ENCODE measurements at places on chromosomes 3 and 15.

GRCh38 chr3:38604246-38604645, 45.2 kb downstream of the SCN5A start:
- no peak for DNase-seq

GRCh38 chr3:61646851-61647525, 85.6 kb downstream of the PTPRG start:
- no peak for DNase-seq

GRCh38 chr3:78831446-78831972, 936.3 kb downstream of the ROBO1 start:
- DNase-seq, result no peak

DNA sequence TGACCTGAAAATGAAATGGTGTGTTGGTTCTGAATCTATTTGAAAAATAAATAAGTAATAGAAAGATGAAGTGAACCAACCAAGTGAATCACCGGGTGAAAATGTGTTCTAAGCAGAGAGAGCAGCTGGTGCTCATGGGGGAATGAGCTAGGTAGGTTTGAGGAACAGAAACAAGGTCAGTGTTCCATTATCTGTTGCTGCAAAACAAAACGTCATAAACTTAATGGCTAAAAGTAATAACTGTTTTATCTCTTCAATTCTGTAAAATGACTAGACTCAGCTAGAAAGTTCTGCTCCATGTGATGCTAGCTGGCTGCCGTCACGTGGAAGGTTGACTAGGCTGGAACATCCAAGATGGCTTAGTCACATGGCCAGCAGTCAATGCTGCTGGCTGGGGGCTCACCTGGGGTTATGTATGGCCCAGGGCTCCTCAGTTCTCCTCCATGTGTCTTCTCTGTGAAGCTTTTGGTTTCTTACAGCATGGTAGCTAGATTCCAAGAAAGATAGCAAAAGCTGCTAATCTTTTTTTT, 13.3 kb upstream of the SH3BP5 start:
- no peak for DNase-seq

GRCh38 chr3:8879347-8879944, 83.8 kb downstream of the RAD18 start:
- DNase-seq, result no peak

GRCh38 chr3:52217409-52217805, 8.0 kb downstream of the TLR9 start:
- DNase-seq, result no peak

GRCh38 chr15:99983171-99983885, 250.1 kb upstream of the LYSMD4 start:
- DNase-seq, result peak; percentile 33

GRCh38 chr3:171058873-171059603, 32.5 kb upstream of the SLC2A2 start:
- no peak for DNase-seq

- DNase-seq, result no peak
Measured at GRCh38 chr3:113438224-113438623, 3.1 kb downstream of the CFAP44 start.

- DNase-seq, result no peak
Measured at GRCh38 chr15:64532521-64533315, 72.3 kb downstream of the ZNF609 start.

DNA sequence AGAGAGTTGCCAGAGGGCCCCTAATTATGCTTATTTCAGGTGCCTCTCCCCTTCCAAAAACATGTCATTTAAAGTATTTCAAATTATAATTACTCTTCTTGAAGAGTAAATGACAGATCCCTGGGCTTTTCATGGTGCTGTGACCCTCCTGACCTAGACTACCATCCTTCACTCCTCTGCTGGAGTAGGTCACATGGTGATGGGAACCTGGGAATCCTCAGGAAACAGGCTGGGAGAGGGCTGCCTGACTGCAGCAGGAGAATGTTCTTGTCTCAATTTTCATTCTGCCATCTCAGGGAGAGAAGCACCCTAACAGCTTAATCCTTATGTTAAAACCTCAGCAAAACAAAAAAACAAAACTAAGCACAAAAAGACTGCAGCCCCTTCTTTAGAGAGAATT, 24.6 kb downstream of the PGBD4 start:
- DNase-seq, result no peak

- DNase-seq, result no peak
Measured at GRCh38 chr3:111194048-111194447, 122.4 kb downstream of the NECTIN3 start.

- no peak for DNase-seq
Measured at GRCh38 chr3:52109611-52110301, 44.5 kb downstream of the POC1A start.

DNA sequence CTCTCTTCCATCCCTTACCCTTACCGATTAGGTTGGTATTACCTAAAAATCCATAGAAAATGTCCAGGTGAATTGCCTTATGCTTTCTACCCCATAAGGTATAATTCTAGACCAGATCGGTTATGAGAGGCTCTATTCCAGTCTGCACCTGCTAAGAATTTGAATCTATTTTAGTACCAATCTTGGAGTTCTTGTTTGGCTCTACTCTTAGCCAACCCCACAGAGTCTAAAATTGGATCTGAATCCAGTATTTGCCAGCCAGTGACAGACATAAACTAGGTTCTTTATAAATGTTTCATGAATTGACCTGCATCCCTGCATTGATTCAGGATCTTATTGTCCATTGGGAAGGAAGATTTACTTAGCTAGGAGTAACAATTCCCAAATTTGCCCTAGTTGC, 6.5 kb downstream of the KLHL24 start:
- DNase-seq, result no peak

- no peak for DNase-seq
Measured at GRCh38 chr3:66394019-66394752, 106.6 kb downstream of the LRIG1 start.

GRCh38 chr3:74787011-74787410, 172.6 kb upstream of the CNTN3 start:
- peak; percentile 2 for DNase-seq

- DNase-seq, result no peak
Measured at GRCh38 chr3:197513953-197514785, 41.6 kb downstream of the BDH1 start.

DNA sequence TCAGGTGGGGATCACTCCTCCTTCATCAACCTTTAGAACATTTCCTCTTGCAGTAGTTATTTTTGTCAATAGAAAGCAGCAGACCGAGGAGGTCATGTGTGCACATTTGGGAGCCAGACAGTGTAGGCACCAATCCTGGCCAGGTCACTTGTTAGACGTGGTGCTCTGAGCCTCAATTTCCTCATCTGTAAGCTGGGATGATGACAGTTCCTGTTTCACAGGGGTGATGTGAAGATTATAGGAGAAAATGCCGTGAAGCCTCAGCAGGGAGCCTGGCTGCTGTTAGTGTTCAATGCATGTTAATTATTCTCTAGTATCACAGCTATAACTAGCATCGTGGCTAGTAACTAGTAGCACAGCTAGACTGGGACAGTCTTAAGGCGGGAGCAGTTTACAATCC, 64.7 kb downstream of the ATP2B2 start:
- DNase-seq, result no peak

GRCh38 chr3:146598535-146598934, 6.6 kb downstream of the PLSCR5 start:
- peak; percentile 57 for DNase-seq

GRCh38 chr3:66361356-66361755, 139.5 kb downstream of the LRIG1 start:
- DNase-seq, result peak; percentile 43

DNA sequence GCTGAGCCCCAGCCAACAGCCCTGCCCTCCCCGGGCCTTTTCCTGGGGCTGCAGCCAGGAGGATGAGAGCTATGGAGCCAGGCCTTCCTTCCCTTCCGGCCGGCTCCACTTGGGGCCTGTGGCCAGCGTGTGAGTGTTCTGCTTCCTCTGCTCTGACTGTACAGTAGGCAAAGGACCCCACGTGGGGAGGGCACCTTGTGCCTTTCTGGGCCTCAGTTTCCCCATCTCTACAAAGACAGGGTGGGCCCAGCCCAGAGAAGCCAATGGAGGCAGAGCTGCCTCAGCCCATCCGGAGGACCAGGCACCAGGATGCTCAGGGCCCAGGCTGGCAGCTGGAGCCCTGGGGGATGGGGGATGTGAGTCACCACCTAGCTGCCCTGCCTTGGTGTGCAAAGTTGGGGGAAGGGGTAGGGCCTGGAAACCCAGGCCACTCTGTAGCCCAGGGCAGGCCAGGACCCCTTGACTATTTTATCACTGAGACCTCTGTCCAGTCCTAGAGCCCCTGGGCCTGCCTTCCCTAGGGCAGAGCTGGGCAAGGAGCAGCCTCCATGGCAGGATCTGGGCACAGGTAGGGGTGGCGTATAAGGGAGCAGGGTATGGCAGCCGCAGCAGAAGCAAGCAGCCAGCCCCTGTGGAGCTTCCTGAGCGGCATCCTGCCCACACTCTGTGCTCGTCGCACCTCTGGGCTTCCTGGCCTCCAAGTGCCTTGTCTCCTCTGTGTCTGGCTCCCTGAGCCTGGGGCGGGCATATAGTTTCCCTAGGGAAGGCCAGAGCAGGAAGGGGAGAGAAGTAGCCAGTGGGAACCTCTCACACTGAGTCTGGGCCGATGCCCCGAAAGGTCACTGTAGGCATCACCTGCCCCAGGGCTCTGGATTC, 1.8 kb downstream of the PSTPIP1 start:
- DNase-seq, result no peak

- no peak for DNase-seq
Measured at GRCh38 chr3:119258915-119259314, 18.2 kb upstream of the B4GALT4 start.

- no peak for DNase-seq
Measured at GRCh38 chr3:64552160-64552559, 135.6 kb downstream of the ADAMTS9 start.

DNA sequence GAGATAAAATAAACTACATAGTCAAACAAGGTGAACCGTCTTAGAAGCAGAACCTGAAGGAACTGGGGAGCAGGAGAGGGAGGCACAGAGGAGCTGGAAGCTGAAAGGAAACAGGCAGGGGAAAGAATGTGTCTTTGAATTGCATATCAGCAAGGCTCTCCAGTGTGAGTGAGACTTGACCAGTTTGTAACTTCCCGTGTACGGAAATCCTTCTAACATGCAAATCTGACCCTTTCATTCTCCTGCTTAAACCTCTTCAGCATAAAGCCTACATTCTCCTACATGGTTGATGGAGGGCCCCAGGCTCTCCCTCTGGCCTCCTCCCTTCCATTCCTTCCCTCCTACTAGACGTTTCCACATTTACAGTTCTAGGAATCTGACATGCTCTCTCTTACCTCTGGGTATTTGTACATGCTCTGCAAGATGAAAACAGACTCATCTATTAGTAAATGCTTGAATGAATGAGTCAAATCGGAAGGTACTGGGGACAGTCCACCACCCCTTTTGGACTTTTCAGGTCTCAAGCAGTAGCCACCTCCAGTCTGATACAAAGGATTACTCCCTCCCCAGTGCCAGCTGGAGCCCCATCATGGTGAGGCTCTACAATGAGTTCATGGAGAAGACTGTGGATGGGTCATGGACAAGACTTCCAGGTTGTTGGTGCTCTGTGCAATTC, 6.1 kb upstream of the SLC25A38 start:
- DNase-seq, result no peak

DNA sequence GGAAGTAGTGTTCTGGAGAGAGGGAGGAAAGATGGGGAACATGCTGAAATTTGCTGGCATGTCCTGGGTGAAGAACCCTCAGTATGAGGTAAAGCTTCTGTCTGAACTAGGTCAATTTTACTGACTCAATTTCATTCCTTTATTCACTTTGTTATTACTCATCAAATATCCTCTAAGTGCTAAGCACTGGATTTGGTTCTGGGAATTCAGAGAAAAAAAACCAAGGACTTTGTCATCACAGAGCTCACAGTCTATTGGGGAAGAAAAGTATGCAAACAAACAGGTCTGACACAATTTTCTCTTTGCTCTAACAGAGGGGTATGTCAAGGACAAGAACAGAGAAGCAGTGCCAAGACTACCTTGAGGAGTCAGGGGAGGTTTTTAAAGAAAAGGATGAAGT, 68.0 kb downstream of the TFG start:
- DNase-seq, result peak; percentile 78

DNA sequence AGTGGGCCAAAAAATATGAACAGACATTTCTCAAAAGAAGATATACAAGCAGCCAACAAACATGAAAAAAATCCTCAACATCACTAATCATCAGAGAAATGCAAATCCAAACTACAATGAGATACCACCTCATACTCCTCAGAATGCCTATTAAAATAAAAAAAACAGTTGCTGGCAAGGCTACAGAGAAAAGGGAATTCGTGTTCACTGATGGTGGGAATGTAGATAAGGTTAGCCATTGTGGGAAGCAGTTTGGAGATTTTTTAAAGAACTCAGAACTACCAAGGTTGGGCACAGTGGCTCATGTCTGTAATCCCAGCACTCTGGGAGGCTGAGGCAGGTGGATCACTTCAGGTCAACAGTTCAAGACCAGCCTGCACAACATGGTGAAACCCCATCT, 27.8 kb upstream of the C15orf40 start:
- no peak for DNase-seq

- no peak for DNase-seq
Measured at GRCh38 chr3:133827136-133827535, 21.5 kb downstream of the SRPRB start.

DNA sequence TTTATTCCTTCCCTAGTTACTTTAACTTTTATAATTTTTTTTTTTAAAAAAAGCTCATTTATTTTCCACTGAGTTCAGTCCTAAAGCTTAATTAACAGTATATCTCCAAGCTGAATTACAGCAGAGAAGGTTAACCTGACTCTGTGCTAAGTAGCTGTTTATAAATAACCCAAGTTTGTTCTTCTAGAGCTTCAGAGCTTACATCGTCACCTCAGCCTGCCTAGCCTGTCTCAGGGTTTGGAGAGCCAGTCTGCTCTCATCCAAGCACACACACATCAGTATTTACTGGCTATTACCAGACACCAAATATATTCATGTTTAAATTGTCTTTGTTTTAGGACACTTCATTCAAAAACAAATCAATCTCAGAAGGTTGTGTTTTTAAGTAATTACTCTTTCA, 154.9 kb downstream of the CDIN1 start:
- DNase-seq, result no peak

- DNase-seq, result no peak
Measured at GRCh38 chr3:13580256-13581023, 31.5 kb downstream of the FBLN2 start.

GRCh38 chr3:177629276-177629675, 432.0 kb upstream of the TBL1XR1 start:
- DNase-seq, result no peak

DNA sequence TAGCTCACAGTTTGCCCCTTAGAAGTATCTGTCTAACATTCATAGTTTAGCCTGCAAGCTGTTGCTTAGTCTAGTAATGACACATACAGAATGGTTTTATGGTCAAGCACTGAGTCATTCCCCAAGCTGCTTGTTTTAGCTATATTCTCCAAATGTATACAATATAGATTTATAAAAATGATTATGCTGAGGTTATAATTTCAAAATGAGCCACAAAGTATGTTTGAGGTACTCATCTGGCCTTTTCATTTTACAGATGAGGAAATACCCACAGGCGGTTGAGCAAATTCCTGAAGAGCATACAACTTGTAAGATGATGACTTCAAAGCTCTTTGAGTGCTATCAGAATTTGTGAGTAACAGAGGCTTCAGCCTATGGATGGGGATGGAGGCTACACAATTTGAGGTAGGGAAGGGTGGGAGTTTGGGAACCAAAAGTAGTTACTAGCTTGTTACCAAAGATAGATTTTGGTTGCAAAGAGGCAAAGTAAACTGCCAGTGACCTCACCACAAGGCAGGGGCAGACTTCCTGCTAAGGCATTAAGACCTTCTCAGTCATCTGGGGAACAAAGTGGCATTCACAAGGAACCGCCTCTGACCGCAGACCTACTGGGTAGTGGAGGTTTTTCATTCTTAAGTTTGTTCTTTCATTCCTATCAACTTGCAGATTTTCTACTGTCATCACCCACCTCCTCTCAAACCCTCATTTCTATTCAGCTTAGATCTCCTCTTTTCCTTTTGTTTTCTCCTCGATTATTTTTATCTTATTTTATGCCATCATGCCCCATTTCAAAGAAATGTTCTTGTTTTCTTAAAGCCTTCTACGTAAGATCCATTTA, 257.2 kb upstream of the NECTIN3 start:
- peak; percentile 93 for DNase-seq

Data from fibroblast of skin of abdomen (primary cell).